ENCODE measurements at places on chromosomes 13 and 19.

- DNase-seq: no peak
Measured at GRCh38 chr13:102651892-102652291, 43.0 kb downstream of the METTL21C start.

DNA sequence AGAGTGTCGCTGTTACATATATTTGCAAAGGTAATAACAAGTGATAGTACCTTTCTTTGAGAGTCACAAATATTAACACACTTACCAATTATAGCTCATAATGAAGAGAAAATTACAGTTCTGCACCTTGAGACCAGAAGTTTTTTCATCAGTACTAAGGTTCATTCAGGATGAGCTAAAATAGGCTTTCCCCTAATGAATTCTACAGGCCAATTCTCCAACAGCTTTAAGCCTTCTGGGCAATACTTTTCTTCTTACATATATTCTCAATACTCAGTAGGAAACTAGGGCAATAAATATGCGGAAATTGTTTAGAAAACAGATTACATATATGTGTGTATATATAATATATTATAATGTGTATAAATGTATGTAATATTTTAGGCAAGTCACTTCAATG is 2672.8 kb upstream of the PCDH20 start:
- DNase-seq: no peak

GRCh38 chr13:77139306-77139705 is 112.3 kb upstream of the FBXL3 start:
- DNase-seq: no peak

DNA sequence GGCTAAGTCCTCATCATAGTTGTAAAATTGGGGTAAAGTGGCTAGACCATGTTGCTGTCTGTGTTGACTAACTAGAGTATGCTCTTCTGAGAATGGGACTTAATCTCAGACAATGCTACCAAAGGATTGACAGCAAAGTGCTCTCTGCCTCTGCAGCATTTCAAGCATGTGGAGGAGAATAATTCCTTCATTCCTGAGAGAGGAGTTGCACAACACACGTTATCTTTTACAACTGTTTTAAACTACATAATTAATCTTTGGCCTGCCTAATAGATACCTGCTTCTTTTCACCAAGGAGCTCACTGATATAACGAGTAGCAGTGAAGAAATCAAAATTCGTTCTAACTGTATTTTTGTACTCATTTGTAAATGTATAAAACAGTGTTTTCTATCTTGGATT is 2172.2 kb downstream of the PCDH9 start:
- DNase-seq: no peak

GRCh38 chr19:45874620-45874966 is 10.5 kb downstream of the FOXA3 start:
- DNase-seq: no peak
